Testis (tissue), 5 donors: ENCODE measurements at places on chromosomes 7 and 10.

DNA sequence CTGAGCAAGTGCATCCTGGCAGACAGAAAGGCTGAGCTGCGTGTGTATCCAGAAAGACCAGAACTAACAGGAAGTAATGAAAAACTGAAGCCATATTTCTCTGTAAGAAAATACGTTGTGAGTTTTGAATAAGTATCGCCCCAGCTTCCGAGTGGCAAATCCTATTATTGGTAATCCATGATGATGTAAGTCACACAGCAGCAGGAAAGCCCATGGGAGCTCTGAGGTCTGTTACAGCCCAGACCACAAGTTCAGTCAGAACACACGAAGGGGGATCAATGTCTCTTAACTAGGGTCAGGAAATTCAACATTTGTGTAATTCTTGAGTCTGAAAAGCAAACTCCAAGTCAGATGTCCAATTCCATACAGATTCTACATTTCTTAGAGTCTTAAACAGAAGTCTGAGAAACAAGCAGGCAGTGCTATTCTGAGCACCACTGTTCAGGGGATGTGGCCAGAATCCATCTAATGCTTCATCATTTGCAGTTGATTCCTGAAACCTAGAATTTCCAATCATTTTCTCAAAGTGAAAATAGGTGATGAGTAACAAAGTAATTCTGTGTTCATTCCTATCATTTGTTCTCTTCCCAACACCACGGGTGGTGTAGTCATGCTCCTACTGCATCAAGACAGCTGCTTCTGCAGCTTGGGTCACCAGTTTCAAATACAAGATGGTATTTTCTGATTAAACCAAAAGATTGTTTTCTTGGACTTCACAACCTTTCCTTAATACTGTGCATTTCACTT, at the start of gene LRIT2:
Gene LRIT2 (minus strand): TSS at position 118 of the 747 bp plus-strand sequence. CDS start 24 bp downstream, at position 94.
- no peak for DNase-seq

DNA sequence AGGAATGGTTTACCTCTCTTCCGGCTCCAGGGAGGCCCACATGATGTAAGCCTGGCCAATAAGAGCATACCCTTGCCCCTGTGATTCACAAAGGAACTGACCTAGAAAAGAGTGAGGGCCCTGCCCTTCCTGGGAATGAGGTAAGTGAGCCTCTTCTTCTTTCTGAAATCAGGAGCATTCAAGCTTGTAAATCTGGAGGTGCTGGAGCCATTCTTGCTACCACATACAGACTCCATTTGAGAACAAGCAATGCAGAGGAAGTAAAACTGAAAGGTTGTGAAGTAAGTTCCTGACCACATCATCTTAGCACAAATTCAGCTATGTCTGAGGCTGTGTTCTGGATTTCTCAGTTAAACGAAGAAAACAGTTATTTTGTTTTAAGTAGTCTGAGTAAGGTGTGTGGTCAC, 132.2 kb downstream of the CD36 start:
- no peak for DNase-seq

GRCh38 chr10:124250506-124250905, 157.1 kb upstream of the CHST15 start:
- DNase-seq = no peak

DNA sequence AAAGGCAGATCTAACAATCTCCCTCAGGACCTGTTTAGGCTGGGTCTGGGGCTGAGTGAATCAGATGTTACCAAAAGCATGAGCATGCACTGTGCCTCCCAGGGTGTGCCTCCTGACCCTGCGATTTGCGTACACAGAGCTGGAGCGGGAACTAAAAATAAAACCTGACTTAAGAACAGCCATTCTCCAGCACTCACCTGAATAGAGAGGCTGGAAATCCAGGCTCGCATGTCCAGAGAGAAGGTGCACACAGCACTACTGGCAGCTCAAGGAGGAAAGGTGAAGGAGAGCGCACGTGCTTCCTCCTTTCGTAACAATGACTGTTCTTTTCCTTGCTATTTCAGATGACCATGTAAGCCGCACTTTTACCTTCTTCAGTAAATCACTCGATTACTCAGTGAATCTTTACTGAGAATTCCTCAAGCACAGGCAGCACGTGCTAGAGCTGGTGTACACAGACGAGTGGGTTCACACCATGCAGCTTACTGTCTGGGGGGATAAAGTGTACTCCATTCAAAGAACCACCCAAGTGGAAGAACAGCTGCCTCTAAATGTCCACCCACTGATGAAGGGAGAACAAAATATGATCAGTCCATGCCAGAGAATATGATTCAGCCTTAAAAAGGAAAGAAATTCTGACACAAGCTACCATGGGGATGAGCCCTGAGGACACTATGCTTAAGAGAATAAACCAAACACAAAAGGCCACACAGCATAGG, 45.6 kb downstream of the SFMBT2 start:
- DNase-seq = no peak

- DNase-seq = no peak
Measured at GRCh38 chr10:126216632-126216961, 171.7 kb downstream of the ADAM12 start.

DNA sequence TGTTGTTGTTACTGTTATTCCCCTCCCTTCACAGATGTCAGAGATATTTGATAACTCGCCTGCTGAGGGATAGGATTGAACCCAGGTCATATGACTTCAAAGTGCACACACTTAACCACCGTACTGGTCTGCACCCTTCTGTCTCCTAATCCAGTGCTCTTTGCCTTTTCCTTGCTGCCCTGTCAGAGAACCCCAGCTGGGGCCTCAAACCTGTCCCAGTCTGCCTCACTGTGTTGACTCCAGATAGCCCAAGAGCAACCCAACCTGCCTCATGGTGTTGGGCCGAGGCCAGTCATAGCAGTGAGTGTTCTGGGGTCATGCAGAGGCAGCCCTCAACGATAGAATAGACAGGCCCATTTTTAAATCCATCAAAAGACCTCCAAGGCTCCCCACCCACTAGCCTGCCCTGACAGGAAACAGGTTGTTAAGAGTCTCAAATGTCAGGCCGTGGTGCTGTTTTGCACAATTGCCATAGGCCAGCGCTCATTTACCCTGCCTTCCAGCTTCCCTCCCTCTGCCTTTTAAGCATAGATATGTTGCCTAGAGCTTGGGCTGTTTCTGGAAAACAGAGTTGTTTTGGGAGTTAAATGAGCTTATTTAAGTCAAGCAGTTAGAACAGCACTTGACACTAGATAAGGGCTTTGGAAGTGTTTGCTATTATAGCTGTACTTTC, 37.0 kb upstream of the PDCD4 start:
- peak; percentile 68 for DNase-seq

DNA sequence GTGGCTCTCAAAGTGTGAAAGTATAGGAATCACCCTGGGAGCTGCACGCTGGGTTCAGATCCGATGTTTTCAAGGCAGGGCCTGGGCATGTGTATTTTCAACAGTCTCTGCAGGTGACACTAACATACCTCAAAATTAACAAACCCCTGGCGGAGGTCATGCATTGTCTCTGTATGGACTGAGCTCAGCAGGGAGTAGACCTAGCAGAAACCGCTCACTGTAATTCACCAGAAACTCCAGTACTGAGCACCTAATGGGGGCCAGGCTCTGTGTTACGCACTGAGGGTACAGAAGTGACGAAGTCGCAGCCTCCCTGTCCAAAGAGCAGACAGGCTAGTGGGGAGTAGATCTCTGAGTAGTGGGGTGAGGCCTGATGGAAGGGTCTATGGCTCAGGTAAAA, 5.6 kb downstream of the STRA8 start:
- DNase-seq = no peak

GRCh38 chr10:130714742-130715467, 578.7 kb downstream of the GLRX3 start:
- peak; percentile 19 for DNase-seq

DNA sequence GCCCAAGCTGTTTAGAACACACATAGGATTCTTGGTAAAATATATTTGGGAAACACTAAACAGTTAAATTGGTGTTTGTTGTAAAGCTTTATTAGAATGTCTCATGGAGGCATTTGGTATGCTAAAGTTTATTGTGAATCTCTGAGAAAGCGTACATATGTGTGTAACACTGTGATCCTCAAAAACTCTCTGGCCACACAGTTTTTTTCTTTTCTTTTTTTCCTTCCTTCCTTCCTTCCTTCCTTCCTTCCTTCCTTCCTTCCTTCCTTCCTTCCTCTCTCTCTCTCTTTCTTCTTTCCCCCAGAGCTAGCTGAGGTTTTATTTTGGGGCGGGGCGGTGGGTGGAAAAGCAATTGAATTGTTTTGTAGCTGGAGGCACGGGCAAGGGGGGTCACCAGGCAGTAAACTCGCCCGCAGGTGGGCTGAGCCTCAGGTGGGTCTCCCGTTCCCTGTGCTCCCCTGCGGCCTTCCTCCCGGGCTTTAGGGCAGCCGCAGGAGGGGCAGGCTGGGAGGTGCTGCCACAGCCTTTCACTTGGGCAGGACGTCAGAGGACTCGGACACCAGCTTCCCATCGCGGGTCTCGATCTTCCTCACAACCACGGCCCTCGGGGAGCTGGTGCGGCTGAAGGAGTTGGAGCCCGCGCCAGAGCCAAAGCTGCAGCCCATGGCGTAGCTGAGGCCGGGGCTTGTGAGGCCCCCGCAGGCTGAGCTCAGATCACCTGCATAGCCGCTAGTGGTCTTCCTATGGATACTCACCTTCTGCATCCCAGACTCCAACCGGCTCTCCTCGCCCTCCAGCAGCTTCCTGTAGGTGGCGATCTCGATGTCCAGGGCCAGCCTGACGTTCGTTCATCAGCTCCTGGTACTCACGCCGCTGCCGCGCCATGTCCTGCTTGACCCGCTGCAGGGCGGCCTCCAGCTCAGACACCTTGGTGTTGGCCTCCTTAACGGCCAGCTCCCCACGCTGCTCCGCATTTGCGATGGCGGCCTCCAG, 459.0 kb downstream of the GATA3 start:
- DNase-seq = no peak

DNA sequence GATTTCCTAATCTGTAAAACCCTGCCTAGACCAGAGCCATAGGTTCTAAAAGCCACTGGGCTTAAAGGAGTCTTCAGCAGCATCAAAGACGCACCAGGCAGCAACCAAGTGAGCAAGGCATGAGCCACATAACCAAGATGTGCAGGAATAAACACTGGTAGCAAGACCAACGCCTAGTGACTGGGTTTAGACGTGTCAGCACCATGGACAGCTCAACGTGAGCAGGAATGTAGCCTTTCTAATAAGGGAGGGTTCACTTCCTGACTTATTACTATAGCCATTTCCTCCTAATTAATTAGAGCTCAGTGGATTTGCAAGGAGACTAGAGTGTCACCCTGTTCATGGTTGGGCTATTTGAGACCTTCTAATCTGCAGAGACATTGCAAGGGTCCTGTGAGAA, 223.7 kb downstream of the LHFPL3 start:
- peak; percentile 72 for DNase-seq

DNA sequence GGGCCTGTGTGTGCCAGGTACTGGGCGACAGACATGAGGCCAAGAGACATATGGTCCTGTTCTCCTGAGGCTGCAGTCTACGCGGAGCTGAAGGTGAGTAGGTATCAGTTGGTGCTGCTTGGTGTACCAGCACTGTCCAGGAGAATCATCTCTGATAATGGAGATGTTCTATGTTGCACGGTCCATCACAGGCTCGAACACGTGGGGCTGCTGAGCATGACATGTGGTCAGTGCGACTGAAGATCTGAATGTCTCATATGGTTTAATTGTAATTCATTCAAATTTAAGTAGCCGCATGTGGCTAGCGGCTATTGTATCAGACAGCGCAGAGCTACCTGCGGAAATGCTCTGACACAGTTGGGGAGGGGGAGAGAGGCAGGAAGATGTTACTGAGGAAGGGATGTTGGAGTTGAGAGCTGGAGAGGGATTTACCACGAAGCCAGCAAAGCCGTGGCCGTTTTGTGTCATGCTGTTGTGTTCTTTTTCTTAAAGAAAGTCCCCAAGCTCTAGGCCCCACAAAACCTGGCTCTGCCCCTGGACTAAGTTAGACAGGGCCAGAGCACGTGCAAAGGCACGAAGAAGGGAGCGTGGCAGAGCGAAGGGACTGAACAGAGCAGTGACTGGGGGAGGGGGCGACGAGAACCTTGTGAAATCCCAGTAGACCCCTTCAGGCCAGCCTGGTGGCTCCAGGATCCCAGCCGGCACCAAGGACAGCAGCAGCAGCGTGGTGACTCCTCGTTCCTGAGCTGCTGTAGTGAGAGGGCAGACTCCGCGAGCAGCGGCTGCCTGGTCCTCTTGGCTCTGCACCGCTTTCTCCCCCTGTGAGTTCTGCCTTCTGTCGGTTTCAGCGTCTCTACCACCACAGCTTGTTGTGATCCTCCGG, 20.0 kb downstream of the SMKR1 start:
- DNase-seq = no peak

GRCh38 chr7:38195804-38196595, 18.0 kb downstream of the STARD3NL start:
- DNase-seq = no peak

DNA sequence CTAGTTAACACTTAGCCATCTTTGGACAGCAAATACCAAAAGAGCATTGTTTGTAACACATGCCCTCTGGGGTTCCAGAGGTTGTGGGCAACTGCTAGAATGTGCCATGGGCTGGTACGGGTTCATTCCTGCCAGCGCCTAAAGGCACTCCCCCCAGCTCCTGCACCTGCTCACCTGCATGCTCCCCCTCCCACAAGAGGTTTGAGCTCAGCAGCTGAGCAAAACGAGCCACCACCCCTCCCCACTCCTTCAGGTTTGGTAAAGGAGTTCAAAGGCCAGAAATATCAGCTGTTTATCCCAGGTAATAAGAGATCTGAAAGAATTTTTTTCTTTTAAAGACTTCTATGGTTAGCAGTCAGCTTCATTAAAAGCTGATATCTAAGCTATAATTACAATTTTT, 53.5 kb downstream of the HTR7 start:
- no peak for DNase-seq

DNA sequence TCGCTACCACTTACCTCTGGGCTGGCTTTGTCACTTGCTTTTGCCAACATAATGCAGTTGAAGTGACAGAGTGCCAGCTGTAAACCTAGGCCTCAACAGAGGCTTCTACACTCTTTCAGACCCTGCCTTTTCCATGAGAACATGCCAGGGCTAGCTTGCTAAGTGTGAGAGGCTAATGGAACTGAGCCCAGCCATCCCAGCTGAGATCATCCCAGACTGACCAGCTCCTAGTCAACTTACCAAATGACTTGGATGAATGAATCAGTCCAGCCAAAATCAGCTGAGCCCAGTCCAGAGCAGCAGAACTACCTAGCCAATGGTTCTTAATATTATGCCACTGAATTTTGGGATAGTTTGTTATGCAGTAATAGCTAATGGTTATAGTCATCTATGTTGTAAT, 34.7 kb upstream of the MKLN1 start:
- no peak for DNase-seq
